Activated CD8-positive, alpha-beta memory T cell treated with anti-CD3 and anti-CD28 coated beads, Interleukin-2, amount 50 U/mL, for 4 hours (primary cell): ENCODE measurements at places on chromosomes 4 and X.

- no peak for DNase-seq
These were observed 66.8 kb downstream of the RAPGEF2 start for GRCh38 chr4:159169404-159170302.

- no peak for DNase-seq
These were observed 195.2 kb upstream of the STK26 start for GRCh38 chrX:131827935-131828334.

GRCh38 chrX:152537373-152537772 lies 86.3 kb upstream of the GABRA3 start:
- no peak for DNase-seq

DNA sequence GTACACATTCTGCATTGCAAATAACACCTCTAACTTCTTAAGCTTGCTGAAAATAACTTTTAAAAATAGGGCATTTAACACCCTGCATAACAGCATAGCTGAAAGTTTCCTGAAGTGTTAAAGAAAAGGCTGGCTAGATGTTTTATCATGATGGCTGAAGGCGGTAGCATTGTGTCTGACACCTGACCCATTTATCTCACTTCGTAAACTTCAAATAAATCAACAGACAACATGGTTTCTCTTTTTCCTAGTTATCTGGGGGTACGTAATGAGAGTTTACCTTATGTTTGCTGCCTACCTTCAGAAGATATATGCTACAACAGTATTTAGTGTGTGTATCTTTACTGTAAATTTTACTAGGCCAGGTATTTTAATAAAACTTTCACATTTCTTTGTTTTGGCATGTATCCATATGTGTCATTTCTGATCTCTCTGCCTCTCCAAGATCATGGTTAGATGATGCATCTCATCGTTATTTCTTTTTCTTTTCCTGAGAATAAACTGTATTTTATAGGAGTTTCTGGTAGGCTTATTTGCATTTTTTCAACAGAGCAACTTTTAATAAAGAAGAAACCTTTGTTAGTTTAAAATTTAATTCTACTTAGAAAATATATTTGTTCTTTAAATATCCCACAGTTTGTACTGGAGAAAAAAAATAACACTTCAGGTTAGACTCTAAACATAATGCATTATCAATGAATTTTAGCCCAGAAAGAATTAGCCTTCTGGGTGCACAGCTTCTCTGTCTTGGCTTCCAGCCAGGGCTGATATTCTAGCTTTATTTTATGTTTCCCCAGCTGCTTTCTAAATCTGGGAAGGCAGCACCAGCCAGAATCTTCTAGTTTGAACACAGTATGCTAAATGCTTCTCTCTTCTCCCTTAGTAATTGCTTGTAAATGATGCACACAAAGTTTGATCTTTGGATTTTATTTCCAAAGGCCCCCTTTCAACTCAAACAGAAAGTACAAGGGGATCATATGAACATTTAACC lies 2.9 kb downstream of the NDST4 start:
- DNase-seq: no peak

GRCh38 chr4:140744421-140744820 lies 11.8 kb downstream of the TBC1D9 start:
- no peak for DNase-seq

GRCh38 chr4:5165420-5166369 lies 114.4 kb downstream of the STK32B start:
- DNase-seq: no peak

GRCh38 chr4:96630839-96631238 lies 790.9 kb downstream of the PDHA2 start:
- no peak for DNase-seq

- no peak for DNase-seq
These were observed 1026.3 kb downstream of the PCDH19 start for GRCh38 chrX:99383786-99384185.

- DNase-seq: peak; percentile 55
These were observed at the start of gene FGD1 for GRCh38 chrX:54495814-54496516. Gene FGD1, minus strand, starts transcription at chrX:54496234. Its CDS starts 802 bp downstream, at chrX:54495432.

- DNase-seq: no peak
These were observed 88.5 kb upstream of the DHX15 start for GRCh38 chr4:24672880-24673279.

DNA sequence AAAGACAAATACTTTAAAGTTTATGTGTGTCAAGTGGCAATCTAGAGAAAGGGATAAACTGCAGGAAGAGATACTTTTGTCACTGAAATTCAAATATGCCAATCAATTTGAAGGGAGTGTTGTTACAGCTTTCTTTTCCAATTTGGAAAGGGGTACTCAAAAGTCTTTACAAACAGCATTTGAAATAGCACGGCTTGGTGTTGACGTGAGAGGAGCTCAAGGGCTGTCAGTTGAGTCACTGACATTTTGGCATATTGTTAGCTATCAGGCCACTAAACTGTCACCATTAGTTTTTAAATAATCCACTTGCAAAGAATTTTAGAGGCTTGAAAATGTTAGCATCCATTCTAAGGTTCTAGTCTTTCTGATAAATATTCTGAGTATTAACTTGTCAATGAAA lies 698.4 kb downstream of the IL1RAPL1 start:
- DNase-seq: no peak

DNA sequence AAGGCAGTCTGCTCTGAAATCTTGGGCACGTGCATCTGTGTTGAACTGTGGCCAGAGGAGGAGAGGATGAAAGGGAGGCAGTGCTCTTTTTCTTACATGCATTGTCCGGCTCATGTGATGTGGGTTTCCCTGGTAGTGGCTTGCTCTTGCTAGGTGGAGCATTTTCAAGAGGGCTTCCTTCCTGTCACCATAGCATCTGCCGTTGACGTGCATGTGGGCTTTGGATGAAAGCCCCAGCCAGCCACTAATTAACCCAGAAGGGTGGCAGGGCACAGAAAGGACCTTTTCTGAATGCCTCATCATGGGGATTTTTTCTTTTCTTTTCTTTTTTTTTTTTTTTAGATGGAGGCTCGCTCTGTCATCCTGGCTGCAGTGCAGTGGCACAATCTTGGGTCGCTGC lies 121.3 kb downstream of the GPR143 start:
- peak; percentile 38 for DNase-seq
